Activated CD4-positive, alpha-beta T cell treated with anti-CD3 and anti-CD28 coated beads, Interleukin-2, amount 10 ng/mL, durations not matched to agents 24 days and 14 days (primary cell): ENCODE measurements at places on chromosomes 16 and 17. TPM values are rescaled to one million over a fixed set of nuclear protein-coding genes. Genes with fewer than 3 reads are reported as not detected.
A peak's percentile ranks its signal among the peaks of the same experiment; 100 is the strongest.

DNA sequence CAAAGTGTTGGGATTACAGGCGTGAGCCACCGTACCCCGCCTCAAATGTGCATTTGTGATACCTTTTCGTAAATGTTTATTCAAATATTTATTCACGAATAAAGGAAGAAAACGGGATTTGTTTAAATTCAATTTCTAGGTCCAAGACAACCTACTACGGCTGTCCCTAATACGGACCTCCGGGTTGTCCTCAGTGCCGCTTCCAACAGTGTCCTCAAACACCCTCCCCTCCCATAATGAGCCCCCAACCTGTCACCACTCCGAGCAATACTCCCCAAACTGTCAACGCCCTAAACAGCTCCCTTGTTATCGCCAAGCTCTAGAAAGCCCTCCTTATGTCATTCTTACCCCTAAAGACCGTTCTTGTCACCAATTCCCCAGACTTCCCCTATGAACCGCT lies 539 bp upstream of the GABARAPL2 start:
- H3K27ac ChIP-seq = peak overlapping the region; percentile 87
- peak overlapping the region; percentile 90 for H3K4me3 ChIP-seq
- H3K27me3 ChIP-seq = peaks cover 14% of the 10 kb centered on the region

DNA sequence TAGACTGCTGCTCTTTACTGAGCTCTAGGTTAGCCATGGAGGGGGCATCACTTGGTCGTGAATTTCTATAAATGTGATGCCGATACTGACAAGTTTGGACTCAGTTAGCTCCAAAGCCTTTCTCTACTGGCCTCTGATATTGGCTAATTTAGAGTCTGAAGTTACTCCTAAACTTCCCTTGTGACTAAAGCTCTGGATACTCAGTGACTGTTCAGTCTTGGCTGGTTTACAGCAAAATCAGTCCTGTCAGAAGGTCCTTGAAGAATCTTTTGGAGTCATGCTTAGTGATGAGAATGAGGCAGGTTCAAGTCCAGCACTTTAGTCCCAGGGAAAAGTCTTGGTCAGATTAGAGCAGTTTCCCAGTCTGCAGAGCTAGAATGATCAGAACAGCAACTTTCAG lies 197.5 kb upstream of the HS3ST4 start:
- peaks cover 4% of the 10 kb centered on the region for H3K27me3 ChIP-seq
- no peaks in the 10 kb centered on the region for H3K36me3 ChIP-seq
- no peaks in the 10 kb centered on the region for H3K4me1 ChIP-seq
- no peak for DNase-seq

DNA sequence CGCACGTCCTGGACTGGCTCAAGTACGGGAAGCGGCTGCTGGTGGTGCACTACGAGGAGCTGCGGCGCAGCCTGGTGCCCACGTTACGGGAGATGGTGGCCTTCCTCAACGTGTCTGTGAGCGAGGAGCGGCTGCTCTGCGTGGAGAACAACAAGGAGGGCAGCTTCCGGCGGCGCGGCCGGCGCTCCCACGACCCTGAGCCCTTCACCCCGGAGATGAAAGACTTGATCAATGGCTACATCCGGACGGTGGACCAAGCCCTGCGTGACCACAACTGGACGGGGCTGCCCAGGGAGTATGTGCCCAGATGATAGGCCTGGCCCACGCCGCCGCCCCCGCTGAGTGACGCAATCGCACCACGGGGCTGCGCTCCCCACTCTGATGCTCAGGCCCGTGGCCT lies 50.2 kb downstream of the WSCD1 start:
- no peaks in the 10 kb centered on the region for H3K27me3 ChIP-seq
- no peaks in the 10 kb centered on the region for H3K4me1 ChIP-seq
- H3K36me3 ChIP-seq = no peaks in the 10 kb centered on the region
- DNase-seq = no peak
- H3K27ac ChIP-seq = no peak overlapping the region

GRCh38 chr16:4218202-4218601 lies 23.7 kb downstream of the SRL start:
- DNase-seq = no peak
- no peaks in the 10 kb centered on the region for H3K36me3 ChIP-seq
- H3K27ac ChIP-seq = no peak overlapping the region

DNA sequence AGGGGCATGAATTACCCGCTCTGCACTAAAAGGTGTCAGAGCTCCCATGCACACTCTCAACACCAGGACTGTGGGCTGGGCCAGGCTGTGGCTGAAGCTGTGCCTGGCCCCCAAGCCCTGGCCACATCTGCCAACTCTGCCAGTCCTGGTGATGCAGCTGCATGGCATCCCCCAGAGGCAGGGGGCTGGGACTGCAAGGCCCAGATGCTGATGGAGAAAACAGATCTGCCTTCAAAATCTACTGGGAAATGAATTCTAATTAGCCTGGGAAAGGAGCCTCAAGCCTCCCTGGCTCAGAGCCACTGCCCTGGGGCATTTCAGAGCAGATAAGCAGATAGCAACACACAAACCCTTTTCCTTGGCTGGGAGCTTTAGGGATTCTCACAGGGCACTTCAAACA lies 3.4 kb downstream of the CHST6 start:
- DNase-seq = no peak
- H3K4me1 ChIP-seq = peaks cover 2% of the 10 kb centered on the region
- no peak overlapping the region for H3K4me3 ChIP-seq
- H3K27me3 ChIP-seq = peaks cover 22% of the 10 kb centered on the region
- no peak overlapping the region for H3K27ac ChIP-seq

GRCh38 chr16:47037396-47037745 lies 63.9 kb upstream of the DNAJA2 start:
- DNase-seq = no peak
- H3K4me1 ChIP-seq = peaks cover 4% of the 10 kb centered on the region
- H3K36me3 ChIP-seq = no peaks in the 10 kb centered on the region

DNA sequence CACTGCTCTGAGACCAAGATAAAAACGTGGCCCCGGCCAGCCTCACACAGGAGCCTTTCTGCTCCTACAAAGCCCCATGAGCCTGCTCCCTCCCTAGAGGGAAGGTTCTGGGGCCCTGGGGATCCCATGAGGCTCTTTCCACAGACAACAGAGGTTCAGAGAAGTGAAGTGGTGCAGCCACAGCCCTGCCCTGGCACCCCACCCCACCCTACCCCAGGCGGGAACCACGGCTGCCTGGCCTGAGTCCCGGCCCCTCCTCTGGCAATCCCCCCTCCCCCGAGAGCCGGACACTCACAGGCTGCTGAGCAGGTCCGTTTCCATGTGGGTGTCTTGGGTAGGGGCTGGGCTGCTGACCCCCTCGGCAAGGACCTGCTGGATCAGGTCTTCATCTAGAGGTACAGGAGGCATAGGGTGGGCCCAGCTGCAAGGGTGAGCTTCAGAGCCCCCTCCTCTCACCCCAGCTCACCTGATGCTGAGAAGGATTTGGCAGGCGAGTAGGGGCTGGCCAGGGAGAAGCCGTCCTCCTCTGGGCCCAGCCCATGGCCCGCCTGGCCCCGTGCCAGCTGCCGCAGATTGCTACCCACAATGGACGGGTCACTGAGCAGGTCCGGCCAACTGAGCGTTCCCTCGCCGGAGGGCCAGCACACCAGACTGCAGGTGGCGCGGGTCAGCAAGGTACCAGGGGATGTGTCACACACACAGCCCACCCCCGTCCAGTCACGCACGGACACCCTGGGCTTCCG lies 38.7 kb downstream of the PKD1 start:
- no peak for DNase-seq
- no peaks in the 10 kb centered on the region for H3K4me1 ChIP-seq
- H3K4me3 ChIP-seq = no peak overlapping the region
- H3K27me3 ChIP-seq = no peaks in the 10 kb centered on the region
- no peak overlapping the region for H3K27ac ChIP-seq

DNA sequence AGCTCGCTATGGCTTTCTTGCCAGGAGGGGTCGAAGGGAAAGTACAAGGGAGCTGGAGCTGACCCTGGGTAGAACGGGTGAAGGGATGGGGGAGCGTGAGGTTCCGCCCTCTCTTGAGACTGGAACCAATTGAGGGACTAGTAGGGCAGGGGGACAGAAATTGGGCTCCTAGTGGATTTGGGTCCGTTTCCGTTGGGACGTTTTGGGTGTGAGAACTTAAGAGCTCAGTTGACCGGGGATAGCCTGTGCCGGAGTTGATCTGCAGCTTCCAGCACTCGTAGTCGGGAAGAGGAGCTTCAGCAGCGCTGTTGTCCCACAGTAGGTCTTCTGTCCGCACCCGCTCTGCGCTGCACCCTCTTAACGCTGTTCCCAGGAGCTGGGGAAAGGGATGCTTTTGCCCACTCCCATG lies 481 bp downstream of the CNTROB start:
- H3K27ac ChIP-seq = peak overlapping the region; percentile 99
- peak overlapping the region; percentile 98 for H3K4me3 ChIP-seq
- H3K27me3 ChIP-seq = no peaks in the 10 kb centered on the region
- DNase-seq = peak; percentile 82
- H3K36me3 ChIP-seq = peaks cover 39% of the 10 kb centered on the region
- peaks cover 44% of the 10 kb centered on the region for H3K4me1 ChIP-seq

GRCh38 chr16:85592700-85593493 lies 20.2 kb upstream of the GSE1 start:
- no peaks in the 10 kb centered on the region for H3K36me3 ChIP-seq
- no peaks in the 10 kb centered on the region for H3K27me3 ChIP-seq
- H3K4me1 ChIP-seq = peaks cover 6% of the 10 kb centered on the region
- H3K27ac ChIP-seq = no peak overlapping the region

- no peak overlapping the region for H3K27ac ChIP-seq
- no peaks in the 10 kb centered on the region for H3K4me1 ChIP-seq
- H3K4me3 ChIP-seq = no peak overlapping the region
Observed at GRCh38 chr17:62162898-62163297, 97.8 kb upstream of the MED13 start.

- H3K36me3 ChIP-seq = no peaks in the 10 kb centered on the region
- no peak overlapping the region for H3K27ac ChIP-seq
- H3K4me1 ChIP-seq = no peaks in the 10 kb centered on the region
- H3K27me3 ChIP-seq = no peaks in the 10 kb centered on the region
- no peak overlapping the region for H3K4me3 ChIP-seq
- DNase-seq = no peak
Observed at GRCh38 chr16:22677024-22677830, 136.7 kb upstream of the HS3ST2 start.

DNA sequence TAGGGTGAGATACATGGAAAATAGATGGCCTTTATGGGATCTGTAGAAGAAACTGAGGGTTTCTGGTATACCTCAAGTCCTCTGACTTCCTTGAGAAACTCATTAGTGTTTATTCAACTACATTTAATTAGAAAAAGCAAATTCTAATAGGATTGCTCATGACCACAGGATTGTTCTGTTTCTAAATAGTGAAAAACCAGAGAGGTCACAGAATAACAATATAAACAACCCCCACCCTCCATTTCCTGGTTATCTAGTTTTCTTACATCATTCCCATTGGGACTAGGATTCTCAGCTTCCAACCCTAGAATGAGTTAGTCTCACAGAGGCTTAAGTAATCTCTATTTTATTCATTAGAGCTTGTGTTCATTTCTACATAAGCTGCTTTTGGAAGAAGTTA lies 30.0 kb downstream of the SF3B3 start:
- no peaks in the 10 kb centered on the region for H3K27me3 ChIP-seq
- H3K4me3 ChIP-seq = no peak overlapping the region
- DNase-seq = no peak

GRCh38 chr17:57051886-57052361 lies 33.1 kb upstream of the AKAP1 start:
- no peak overlapping the region for H3K27ac ChIP-seq
- peaks cover 11% of the 10 kb centered on the region for H3K4me1 ChIP-seq
- no peak for DNase-seq
- H3K4me3 ChIP-seq = no peak overlapping the region
- H3K36me3 ChIP-seq = no peaks in the 10 kb centered on the region
- H3K27me3 ChIP-seq = peaks cover 28% of the 10 kb centered on the region

DNA sequence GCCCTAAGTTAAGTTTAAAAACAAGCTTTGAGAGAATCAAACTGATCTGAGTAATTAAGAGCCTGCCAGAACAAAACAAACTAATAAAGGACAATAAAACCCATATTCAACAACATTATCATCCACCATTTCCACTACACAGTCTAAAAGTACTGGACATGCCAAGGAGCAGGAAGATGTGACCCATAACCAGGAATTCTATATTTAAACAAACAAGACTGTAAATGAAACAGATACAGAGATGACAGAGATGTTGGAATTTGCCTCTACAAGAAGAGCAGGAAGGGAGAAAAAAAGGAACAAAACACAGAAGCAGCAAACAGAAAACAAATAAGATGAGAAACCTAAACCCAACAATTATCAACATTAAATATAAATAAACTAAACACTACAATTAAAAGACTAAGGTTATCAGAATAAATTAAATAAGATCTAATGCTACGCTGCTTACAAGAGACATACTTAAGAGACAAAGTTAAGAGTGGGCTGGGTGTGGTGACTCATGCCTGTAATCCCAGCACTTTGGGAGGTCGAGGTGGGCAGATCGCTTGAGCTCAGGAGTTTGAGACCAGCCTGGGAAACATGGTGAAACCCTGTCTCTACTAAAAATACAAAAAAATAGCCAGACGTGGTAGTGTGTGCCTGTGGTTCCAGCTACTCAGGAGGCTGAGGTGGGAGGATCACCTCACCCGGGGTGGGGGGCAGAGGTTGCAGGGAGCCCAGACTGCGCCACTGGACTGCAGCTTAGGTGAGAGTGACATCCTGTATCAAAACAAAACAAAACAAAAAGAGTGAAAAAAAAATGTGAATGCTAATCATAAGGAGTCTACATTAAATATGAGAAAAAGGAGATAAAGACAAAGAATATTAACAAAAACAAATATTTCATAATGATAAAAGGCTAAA lies 50.6 kb downstream of the CREBBP start:
- H3K27me3 ChIP-seq = no peaks in the 10 kb centered on the region
- DNase-seq = no peak
- no peak overlapping the region for H3K4me3 ChIP-seq

DNA sequence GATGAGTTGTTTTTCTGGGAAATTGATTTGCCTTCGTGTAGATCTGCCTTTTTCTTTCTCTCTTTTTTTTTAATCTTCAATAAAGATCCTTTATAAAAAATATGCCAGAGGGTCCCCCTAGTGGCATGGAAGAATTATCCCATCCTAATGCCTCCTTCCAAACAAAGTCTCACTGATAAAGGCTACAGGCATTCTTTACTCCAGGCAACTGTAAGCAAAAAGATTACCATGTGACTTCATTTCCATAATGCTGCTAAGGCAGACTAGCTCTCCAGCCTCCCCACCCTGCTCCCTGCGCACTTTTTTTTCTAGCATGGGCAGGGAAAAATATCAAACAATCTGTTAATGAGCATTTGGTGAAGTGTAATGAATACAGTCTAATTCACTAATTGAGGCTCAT lies 220.2 kb upstream of the CDH8 start:
- H3K27me3 ChIP-seq = no peaks in the 10 kb centered on the region
- no peak for DNase-seq
- H3K27ac ChIP-seq = no peak overlapping the region
- H3K4me1 ChIP-seq = no peaks in the 10 kb centered on the region
- H3K36me3 ChIP-seq = no peaks in the 10 kb centered on the region

- H3K4me1 ChIP-seq = peaks cover 69% of the 10 kb centered on the region
- peak overlapping the region; percentile 91 for H3K4me3 ChIP-seq
- peak; percentile 92 for DNase-seq
- no peaks in the 10 kb centered on the region for H3K27me3 ChIP-seq
- H3K36me3 ChIP-seq = peaks cover 50% of the 10 kb centered on the region
Observed at GRCh38 chr17:58338841-58339754, 10.5 kb upstream of the TSPOAP1 start.

- H3K36me3 ChIP-seq = no peaks in the 10 kb centered on the region
- peaks cover 9% of the 10 kb centered on the region for H3K27me3 ChIP-seq
- no peak overlapping the region for H3K27ac ChIP-seq
Observed at GRCh38 chr16:4200000-4200780, 41.7 kb downstream of the SRL start.

The TMEM219 gene
- total RNA-seq = 41.7 and 43.8 TPM in 2 replicates

The EXOC3L1 gene
- total RNA-seq = 0.12 TPM in 1 of 2 replicates, not detected in the other

The ASPHD1 gene
- 4.4 and 4.8 TPM in 2 replicates for total RNA-seq

The ADCY7 gene
- total RNA-seq = 85.6 and 86.2 TPM in 2 replicates

The STUB1 gene
- 90.2 and 93.8 TPM in 2 replicates for total RNA-seq

The HCRT gene
- not detected in 2 replicates for total RNA-seq

The PRSS21 gene
- 10.2 and 11.8 TPM in 2 replicates for total RNA-seq

The CIITA gene
- 5.0 and 6.4 TPM in 2 replicates for total RNA-seq
